Fibroblast of skin of scalp (primary cell): ENCODE measurements at places on chromosomes 3 and 15.

DNA sequence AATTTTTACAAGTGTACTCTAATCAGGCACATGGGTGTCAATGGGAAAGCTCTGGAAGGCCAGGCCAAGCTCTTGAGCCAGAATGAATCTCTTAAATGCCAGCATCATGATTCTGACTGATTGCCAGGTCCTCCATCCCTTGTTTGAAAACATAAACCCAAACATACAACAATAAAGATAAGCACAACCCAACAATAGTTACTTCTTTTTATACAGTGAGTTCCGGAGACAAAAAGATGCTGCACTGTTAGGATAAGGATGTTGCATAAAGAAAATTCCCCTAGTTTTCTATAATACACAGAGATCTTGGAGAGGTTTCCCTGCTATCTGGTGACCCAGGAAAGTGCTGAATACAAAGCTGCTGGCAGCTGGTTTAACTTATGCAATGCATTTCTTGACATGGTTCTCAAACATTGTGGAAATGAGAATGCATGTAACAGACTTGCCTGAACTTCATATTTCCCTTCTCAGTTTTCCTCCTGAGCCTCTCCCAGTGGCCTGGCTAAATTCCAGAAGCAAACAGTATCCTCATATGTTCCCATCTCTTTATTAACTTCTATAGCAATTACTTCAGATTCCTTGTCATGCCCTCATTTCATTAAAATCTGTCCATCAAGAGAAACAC is 180.1 kb upstream of the PRICKLE2 start:
- peak; percentile 56 for DNase-seq

DNA sequence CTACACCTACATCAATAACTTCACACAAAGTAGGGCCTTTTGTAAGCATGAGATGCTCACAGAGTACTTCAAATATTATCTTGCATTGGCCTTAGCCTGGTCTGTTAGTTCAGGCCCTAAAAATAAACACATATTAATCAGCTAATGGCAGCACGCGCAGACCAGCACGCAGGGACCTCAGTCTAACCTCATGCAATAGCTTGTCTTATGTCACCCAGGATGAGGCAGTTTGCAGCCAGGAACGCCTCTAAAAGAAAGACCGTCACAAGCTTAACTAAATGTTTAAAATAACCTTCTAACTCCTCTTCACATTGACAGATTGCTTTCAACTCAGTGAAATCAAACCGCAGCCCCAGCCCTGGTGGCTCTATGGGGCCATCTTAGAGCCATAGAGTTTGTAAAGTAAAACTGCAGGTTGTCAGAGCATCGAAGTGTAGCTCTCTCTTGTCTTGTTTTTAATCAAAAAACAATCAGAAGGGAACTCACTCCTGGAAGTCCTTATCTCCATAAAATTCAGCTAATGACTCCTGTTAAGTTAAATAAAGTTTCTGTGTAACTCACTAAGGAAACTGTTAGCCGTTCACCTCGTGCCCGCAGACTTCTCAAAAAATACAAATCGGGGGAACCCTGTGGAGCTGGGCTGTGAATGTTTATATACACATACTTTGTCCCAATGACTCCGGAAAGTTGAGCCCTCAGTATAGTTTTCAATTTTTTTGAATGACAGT is 212.6 kb downstream of the CDIN1 start:
- peak; percentile 12 for DNase-seq

- no peak for DNase-seq
Measured at GRCh38 chr3:26102376-26102775, 312.5 kb downstream of the OXSM start.

- no peak for DNase-seq
Measured at GRCh38 chr3:52225452-52226228, at the start of gene TLR9. TSS of gene TLR9 (minus strand) at chr3:52225645. CDS start at chr3:52225529, 116 bp downstream.

DNA sequence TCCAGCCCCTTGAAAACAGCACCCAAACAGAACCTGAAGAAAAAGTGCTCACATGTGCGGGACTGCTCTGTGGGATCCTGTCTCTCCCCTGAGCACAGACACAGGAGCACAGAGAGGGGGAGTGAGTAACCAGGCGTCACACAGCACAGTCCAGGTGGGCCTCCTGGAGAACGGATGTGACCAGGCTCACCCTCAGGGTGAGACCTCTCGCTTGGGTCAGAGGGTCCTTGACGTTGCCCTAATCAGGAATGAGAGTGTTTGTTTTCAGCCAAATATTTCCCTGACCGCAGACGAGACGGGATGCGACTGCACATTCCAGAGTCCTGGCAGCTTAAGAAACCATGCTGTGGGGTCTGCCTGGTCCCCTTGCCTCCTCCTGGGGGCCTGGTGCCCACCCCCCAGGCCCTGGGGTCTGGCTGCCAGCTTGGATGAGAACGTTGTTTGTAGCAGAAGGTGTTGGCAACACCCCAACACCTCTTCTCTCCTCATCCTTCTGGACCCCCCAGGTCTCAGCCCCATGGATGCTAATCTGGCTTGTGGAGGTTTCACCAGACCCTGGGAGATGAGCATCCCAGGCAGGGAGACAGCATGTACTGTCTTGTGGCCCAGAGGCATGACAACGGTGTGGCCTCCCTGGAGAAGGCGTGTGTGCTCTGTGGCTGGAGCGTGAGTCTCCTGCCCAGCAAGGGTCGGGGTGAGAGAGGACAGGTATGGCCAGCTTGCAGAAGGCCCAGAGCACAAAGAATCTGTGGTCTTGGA is 42.1 kb upstream of the SLC6A6 start:
- peak; percentile 88 for DNase-seq

- DNase-seq, result no peak
Measured at GRCh38 chr3:28502397-28502937, 153.8 kb upstream of the AZI2 start.

- DNase-seq, result no peak
Measured at GRCh38 chr15:78063970-78064385, 13.5 kb downstream of the TBC1D2B start.
